Renal pelvis (tissue), 12 donors: ENCODE measurements at places on chromosomes 1 and 21. TPM values are rescaled to one million over a fixed set of nuclear protein-coding genes. Genes with fewer than 3 reads are reported as not detected.
A peak's percentile ranks its signal among the peaks of the same experiment; 100 is the strongest.

The PRXL2B gene
- 50.5 TPM for polyA plus RNA-seq

GRCh38 chr1:31108861-31109260 lies 43.3 kb upstream of the PUM1 start:
- no peak for DNase-seq

DNA sequence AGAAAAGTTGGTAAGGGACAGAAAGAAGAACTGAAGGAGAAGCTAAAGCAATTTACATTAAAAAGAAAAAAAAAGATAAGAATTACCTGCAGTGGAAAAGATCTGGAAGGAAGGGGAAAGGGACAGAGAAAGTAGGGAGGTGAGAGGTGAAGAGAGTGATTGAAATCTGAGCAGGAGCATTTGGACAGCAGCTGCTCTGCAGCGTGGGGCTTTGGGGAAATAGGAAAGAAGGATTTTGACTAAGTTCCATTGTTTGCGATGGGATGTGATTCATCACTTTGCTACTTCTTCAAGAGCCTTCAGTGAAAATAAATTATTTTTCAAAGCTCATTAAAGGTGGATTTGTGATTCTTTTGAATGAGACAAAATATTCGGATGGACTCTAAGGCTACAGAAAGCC lies 26.1 kb upstream of the NMNAT2 start:
- no peak for DNase-seq

- peak; percentile 8 for DNase-seq
Measured at GRCh38 chr1:63575340-63575826, 17.8 kb upstream of the PGM1 start.

The FYB2 gene
- 0.96 TPM for polyA plus RNA-seq

DNA sequence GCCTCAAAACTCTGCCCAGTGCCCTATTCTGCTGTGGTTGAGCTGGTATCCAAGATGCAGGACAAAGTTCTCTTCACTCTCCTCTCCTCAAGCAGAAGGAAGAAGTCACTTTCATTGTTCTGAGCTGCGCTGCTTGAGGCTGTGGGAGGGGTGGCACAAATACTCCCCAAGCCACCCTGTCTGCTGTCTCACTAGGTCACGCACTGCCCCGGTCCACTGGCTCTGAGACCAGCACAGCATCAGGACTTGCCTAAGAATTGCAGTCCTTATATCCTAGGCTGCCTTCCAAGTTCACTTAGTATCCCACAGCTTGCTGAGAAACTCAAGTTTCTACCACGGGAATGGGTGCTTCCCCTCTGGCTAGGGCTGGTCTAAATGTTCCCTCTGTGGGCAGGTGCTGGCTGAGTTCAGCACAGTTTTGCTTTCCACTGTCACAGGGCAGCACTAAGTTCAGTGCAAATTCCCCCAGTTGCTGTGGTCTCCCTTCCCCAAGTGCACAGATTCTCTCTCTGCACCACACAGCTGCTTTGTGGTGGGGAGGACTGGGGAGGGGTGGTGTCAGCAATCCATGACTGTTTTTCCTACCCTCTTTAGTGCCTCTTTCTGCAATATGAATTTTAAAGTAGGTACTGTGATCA lies 32.4 kb downstream of the SLC9C2 start:
- no peak for DNase-seq

DNA sequence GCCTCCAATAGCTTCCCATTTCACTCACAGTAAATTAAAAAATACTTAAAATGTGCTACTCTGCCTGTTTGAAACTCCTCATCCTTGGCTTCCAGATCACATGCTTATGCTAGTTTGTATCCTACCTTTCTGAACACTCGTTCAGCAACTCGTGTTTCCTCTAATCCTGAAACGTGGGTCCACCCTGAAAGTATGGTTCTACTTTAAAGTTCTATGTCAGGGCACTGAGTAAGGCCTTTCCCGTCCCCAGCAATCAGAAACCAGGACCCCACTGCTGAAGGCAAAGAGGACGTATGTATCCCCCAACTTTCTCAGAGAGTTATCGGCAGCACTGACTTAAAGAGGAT lies 419 bp upstream of the TSEN15 start:
- no peak for DNase-seq

- no peak for DNase-seq
Measured at GRCh38 chr1:90340606-90341005, 345.7 kb downstream of the ZNF326 start.

GRCh38 chr1:63316984-63317816 lies 5.2 kb upstream of the FOXD3 start:
- DNase-seq, result no peak

DNA sequence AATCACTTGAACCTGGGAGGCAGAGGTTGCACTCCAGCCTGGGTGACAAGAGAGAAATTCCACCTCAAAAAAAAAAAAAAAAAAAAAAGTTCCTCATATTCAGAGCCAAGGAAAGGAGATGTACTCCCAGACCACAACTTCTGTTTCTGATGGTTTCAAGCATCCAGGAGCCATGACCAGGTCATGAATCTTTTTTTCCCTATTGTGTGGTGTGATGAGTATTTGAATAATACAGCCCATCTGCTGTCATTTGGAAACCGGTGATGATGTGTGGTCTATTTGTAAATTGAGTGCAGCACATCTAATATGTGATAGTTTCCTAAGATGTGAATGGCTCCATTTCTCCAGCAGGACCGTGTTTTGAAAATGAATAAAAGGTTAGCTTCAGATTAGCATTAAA lies 18.6 kb downstream of the PIK3CD start:
- DNase-seq, result no peak

GRCh38 chr1:152533327-152533938 lies 19.2 kb downstream of the CRCT1 start:
- peak; percentile 4 for DNase-seq

GRCh38 chr21:39363607-39364555 lies 15.0 kb upstream of the HMGN1 start:
- DNase-seq, result no peak

The HIVEP3 gene
- polyA plus RNA-seq, result 3.7 TPM

The ILDR2 gene
- polyA plus RNA-seq, result 16.9 TPM

GRCh38 chr21:44947111-44947929 lies 7.5 kb downstream of the SLX9 start:
- no peak for DNase-seq

The NBPF26 gene
- 9.1 TPM for polyA plus RNA-seq

The AGT gene
- 38.9 TPM for polyA plus RNA-seq

GRCh38 chr1:226051365-226051764 lies 11.2 kb upstream of the H3-3A start:
- DNase-seq, result no peak

GRCh38 chr1:20385630-20386029 lies 95.0 kb downstream of the VWA5B1 start:
- DNase-seq, result no peak

- DNase-seq, result no peak
Measured at GRCh38 chr1:119702384-119702783, 9.3 kb upstream of the PHGDH start.

DNA sequence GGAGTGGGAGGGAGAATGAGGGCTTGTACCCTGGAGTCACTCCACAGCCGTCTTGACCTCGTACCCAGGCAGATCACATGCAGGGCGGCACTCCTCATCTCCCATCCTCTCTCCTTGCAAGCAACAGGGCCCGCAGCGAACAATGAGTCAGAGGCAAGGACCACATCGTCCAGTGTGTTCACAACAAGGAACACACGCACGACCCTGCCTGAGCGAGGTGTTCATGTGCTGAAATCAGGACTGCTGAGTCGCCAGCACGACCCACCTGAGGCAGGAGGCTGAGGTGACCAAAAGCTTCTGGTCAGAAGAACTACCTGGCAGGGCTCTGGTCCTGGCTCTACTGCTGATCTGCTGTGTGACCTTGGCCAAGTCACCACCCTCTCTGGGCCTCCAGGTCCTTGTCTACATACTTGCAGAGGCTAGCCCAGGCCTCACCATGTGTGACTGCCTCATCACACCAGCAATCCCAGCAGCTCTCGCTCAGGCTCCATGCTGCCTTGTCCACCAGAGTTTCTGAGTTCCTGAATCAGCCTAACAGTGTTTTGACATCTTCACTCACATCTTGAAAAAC lies 78.0 kb downstream of the SSBP3 start:
- no peak for DNase-seq

DNA sequence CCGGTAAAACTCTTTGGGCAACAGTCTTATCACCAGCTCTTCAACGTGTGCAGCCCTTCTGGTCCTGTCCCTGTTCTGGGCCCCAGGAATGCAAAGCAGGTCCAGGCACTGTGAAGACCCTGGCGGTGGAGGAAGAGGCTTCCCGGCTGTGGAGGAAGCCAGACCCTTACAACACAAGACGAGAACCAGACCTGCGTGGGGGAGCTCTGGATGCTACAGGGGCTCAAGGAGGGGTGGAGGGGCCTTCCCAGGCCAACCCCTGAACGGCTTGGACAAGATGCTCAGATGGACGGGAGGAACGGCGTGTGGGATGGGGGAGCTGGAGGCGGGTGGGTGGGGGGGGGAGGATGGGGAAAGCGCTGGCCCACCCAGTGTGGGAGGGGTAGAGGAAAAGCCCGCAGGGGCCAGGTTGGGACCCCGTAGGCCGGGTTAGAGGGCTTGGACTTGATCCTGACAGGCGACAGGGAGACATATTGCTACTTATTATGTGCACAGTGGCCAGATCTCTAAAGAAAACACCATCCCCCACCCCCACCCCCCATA lies 5.1 kb upstream of the OLIG2 start:
- DNase-seq, result no peak

DNA sequence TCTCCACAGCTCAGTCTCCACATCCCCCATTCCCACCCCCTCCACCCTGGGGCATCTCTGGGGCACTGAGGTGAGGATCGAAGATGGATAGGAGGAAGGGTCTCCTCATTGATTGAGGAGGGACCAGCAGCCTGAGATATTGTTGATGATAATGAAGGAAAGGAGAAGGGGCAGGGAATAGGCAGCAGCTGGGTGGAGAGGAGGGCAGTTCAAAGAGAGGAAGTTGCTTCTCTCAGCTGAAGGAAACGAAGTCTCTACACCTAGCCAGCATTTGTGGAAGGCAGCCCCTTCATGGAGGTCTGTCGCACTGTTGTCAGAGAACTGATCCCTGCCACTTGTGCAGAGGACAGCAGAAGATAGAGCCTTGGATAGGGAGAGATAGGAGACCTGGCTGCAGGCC lies 5.7 kb downstream of the KNCN start:
- no peak for DNase-seq

- DNase-seq, result no peak
Measured at GRCh38 chr1:160004001-160004400, 27.8 kb downstream of the PIGM start.

DNA sequence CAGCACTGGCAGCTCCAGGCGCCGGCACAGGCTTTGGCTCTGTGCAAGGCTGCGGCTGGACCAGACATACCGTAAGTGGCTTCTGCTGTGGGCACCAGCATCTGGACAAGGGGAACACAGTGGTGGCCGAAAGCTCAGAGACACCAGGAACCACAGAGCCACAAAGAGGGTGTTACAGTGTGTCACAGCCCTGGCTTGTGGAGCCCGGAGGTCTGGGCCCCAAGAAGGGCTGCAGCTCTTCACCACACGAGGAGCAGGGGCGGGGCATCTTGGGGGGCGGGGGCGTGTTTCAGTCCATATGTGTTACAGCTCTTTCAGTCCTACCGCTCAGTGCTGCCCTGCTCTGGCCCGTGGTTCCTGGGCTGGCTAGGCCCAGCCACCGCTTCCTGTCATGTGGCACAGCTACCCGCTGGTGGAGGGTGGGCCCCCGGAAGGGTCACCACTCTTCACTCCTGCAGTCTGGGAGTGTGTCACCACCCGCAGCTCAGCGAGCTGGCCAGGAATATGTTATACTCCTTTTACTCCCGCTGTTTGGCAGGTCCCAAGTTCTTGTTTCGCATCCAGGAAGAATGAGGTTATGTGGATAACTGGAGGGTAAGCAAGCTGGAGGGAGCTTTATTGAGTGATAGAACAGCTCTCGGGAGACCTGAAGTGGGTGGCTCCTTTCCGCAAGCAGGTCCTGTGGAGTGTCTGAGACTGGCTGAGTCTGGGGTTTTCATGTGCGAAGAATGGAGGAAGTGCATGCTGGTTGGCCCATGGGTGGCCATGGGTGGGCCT lies 3.3 kb upstream of the LSM10 start:
- no peak for DNase-seq

The SPAG17 gene
- polyA plus RNA-seq, result 14.4 TPM

DNA sequence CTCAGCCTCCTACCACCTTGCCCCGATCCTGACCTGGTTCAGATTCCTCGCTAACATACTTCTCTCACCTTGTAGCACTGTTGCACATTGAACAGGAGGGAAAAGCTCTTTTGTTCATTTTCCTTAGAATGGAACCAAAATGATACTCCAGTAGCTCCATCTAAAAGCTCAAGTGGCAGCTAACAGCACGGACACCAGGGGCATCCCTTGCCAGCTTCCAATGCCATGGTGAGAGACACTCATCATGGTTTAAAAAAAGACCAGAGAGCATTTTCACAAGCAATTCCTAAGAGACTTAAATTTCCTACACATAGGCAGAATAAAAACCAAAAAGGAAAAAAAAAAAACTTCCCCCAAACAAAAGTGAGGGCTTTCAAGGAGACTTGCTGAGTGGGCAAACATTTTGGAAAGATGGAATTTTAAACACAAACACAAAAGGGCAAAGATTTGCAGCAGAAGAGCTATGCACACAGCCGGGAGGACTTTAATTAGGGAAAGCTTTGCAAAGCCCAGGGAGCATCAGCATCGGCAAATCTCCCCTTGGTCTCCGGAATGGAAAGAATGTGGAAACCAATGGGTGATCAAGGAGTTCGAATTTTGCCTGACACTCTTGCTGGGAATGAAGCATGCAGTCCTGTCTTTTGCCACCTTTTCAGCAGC lies 84.3 kb downstream of the CAPZB start:
- DNase-seq, result no peak

The VSIG8 gene
- 2.6 TPM for polyA plus RNA-seq

DNA sequence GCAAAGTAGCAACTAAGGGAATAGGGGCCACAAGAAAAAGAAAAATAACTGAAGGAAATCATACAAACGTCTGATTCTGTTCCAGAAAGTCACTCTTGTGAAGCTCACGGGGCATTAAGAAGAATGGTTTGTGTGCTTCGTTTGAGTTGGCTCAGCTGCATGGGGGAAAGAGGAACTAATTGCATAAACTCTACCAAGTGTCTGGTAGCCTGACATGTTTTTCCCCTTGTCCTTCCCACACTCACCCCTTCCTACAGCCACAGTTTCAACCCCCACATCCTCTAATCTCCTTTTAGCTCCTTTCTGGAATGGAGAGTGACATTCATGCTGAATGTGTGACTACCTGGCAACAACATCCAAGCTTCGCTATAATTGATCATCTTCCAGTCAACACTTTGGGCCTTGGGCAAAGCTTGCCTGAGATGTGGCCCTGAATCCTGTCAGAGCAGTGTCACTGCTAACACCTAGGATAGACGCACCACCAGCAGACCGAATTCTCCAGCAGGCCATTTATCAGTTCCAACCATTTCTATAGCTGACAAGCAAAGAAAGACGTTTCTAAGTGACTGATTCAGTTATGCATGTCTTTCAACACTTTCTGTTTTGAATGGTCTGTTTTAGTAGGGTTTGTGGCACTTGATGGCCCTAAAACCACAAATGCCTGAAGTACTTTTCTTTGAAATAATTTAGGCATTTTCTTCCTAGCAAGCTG lies 439.6 kb downstream of the TTLL7 start:
- DNase-seq, result no peak

GRCh38 chr1:164633997-164634396 lies 75.0 kb downstream of the PBX1 start:
- no peak for DNase-seq

The OR2AJ1 gene
- polyA plus RNA-seq, result not detected

The TTC3 gene
- polyA plus RNA-seq, result 185 TPM

GRCh38 chr1:206508956-206509355 lies 1.6 kb downstream of the RASSF5 start:
- DNase-seq, result no peak

The YRDC gene
- 12.2 TPM for polyA plus RNA-seq

The LCE3D gene
- not detected for polyA plus RNA-seq

The LRRC39 gene
- polyA plus RNA-seq, result 3.3 TPM

- DNase-seq, result no peak
Measured at GRCh38 chr1:20124456-20125057, 5.2 kb upstream of the PLA2G2D start.

- no peak for DNase-seq
Measured at GRCh38 chr1:2050793-2051682, 827 bp downstream of the PRKCZ start.
